ENCODE measurements at places on chromosomes 5 and 9.

- peak; percentile 52 for DNase-seq
These were observed 25.2 kb downstream of the UGT3A2 start for GRCh38 chr5:36041537-36041845.

- peak; percentile 64 for DNase-seq
These were observed 140.4 kb downstream of the GABBR2 start for GRCh38 chr9:98568234-98568908.

GRCh38 chr5:29051509-29051908, 2013.1 kb upstream of the CDH9 start:
- no peak for DNase-seq

GRCh38 chr9:106277966-106278365, 583.6 kb downstream of the TMEM38B start:
- no peak for DNase-seq

DNA sequence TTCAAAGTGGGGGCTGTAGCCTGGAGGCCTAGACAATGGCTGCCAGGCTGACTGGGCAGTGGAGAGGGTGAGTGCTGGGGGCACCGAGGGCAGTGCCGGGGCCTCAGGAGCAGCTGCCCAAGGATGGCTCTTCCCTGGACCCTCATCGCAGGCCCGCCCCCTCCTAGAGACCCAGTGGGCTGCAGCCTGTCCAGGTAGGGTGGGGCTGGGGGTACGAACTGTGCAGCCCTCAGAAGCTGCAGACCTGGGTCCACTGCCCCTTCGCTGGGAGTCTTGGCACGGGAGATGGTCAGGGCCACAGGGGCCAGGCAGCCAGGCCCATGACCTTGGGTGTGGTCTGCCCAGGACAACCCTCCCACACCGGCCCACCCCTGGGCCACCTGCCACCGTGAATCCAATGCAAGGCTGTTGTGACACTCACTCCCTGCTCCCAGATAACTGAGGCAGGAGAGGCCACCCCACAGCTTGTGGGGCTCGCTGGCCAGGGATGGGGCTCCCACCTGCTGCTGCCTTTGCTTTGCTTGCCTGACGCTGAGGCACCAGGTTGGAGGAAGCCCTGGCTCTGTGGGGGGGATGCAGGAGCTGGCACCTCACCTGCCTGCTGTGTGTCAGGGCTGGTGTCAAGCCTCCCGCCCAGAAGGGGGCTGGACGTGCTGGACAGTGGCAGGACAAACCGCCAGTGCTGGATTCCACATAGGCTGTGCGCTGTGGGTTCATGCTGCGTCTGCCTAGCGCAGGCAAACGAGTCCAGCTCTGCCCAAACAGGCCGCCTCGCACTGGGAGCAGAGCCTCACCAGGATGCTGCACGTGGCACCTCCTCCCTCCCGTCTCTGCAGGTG, 23.1 kb upstream of the SLC9A3 start:
- DNase-seq: no peak

GRCh38 chr9:21434202-21435014, 5.8 kb upstream of the IFNA1 start:
- no peak for DNase-seq

- DNase-seq: no peak
These were observed 27.4 kb downstream of the BICD2 start for GRCh38 chr9:92737216-92737606.

- DNase-seq: no peak
These were observed 69.2 kb upstream of the SH3GL2 start for GRCh38 chr9:17509701-17510100.

DNA sequence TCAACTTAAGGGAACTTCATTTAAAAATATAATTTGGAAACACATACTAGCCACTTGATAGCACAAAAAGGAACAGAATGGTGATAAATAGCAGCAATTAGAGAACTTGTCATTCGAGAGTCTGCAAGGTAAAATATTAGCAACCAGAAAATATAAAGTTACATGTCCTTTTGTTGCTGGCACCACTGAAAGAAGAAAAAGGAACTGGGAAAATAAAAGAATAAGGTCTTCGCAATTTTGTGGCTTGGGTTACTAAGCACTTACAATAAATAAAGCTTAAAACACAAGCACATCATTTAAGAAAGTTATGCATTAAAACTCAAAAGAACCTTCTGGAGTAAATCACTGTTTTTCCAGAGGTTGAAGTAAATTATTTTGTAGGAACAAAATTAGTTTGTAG, 149.9 kb upstream of the FBN2 start:
- no peak for DNase-seq

GRCh38 chr9:125747765-125748445, 732 bp downstream of the PBX3 start:
- no peak for DNase-seq

DNA sequence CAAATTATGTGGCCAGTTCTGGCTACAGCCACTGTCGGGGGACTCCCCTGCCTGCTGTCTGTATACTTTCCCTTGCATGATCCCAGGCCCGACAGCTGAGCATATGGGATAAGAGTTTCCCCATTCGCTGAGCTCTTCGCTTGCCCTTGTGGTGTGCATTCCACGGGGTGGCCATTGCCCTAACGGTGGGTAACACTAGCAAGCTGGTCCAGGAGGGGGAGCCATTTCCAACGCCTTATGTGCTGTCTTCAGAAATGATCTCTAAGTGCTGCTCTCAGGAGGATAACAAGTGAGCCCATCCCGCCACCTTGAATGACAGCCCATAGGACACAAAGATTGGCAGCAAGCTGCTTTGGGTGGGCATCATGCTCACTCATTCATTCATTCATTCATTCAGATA, 190.9 kb downstream of the FSTL4 start:
- DNase-seq: no peak
